ENCODE measurements at places on chromosomes 7 and 10.

- DNase-seq: no peak
Observed at GRCh38 chr10:4059471-4060138, 274.6 kb upstream of the KLF6 start.

DNA sequence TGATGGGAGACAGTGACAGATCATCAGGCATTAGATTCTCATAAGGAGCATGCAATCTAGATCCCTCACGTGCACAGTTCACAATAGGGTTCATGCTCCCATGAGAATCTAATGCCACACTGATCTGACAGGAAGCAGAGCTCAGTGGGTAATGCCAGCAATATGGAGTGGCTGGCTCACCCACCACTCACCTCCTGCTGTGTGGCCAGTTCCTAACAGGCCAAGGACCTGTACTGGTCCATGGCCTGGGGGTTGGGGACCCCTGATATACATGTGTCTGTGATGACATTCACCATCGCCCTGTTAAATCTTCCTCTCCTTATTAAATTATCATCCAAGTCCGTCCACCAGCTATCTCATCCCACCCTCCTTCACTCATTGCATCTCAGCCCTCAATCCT is 118.4 kb downstream of the TEX36 start:
- no peak for DNase-seq

DNA sequence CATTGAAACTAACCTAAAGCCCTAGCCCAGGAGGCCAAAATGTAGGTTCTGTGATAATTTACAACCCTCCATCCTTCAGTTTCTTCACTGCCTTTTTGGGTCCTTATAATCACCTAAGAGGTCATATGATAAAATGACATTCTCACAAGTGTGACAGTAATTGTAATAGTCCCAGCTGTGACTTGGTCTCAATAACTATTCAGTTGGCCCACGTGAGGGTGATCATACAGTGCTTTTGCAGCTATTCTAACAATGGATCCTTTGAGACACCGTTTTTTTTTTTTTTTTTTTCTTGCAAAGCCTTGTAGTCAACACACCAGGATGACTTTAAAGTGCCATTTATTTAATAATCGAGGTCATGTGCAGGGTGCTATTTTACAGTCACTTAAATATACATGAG is 760.0 kb downstream of the PHTF2 start:
- no peak for DNase-seq

- no peak for DNase-seq
Observed at GRCh38 chr7:110801502-110801901, 289.4 kb upstream of the LRRN3 start.

DNA sequence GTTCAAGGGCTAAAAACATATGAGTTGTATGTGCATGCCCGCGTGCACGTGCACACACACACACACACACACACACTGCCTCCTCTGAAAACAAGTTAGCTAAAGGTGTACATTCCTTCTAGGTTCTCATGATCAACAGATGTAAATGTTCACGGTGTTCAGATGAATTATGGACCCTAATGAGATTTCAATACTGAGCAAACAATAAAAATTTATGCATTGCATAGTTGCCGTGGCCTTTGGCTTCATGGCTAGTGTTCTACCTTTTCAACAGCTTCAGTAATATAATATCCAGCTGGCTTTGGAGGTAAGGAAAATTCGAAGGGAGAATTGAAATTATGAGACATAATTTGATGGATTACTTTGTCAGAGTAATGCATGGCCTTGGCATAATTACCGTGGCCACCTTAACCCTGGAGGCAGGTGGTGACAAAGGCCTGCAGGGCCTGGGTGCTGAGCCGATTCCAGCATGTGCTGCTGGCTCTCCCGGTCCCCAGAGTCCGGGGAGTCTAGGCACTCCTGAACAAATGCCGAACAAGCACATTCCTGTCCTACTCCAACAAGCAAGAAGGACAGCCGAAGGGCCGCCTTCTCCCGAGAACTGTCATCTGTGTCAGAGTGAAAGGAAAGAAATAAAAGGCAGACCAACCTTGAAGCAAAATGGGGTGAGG is 166.6 kb upstream of the TCF7L2 start:
- DNase-seq: no peak

- DNase-seq: no peak
Observed at GRCh38 chr10:88477343-88478085, 105.6 kb downstream of the RNLS start.

GRCh38 chr10:83045731-83046130 is 1093.6 kb upstream of the GHITM start:
- DNase-seq: no peak

GRCh38 chr7:96792115-96792514 is 82.5 kb upstream of the SEM1 start:
- DNase-seq: no peak

- no peak for DNase-seq
Observed at GRCh38 chr10:59375990-59376389, 13.6 kb upstream of the FAM13C start.

- no peak for DNase-seq
Observed at GRCh38 chr7:155944901-155945300, 132.6 kb upstream of the SHH start.

- DNase-seq: no peak
Observed at GRCh38 chr7:134767520-134768168, 11.8 kb upstream of the CALD1 start.

- no peak for DNase-seq
Observed at GRCh38 chr7:123944395-123944794, 19.4 kb downstream of the SPAM1 start.

DNA sequence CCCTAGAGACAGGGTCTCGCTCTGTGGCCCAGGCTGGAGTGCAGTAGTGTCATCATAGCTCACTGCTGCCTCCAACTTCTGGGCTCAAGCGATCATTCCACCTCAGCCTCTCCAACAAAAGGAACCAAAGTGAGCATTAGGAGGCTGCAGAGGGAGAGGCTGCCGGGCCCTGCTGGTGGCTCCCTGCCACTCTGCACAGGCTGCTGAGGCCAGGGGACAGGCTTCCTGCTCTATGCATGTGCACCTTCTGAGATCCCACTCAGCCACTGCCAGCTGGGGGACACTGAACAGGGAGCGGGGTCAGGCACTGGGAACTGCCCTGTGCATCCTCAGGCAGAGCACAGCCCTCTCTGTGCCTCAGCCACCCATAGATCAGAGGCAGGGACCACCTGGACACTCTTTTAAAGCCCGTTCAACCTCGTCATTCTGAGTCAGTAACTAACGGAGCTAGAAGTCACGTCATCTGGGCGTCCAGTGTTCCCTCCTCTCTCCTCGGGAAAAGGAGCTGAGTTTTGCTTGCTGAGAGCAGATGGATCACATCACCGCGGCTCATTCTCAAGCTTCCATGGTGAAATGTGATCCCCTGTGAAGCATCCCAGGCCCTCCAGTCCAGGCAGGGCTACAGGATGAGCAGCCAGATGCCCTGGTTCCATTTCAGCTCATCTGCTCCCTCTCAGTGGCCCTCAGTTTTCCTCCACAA is 109.6 kb downstream of the MYL10 start:
- DNase-seq: no peak

DNA sequence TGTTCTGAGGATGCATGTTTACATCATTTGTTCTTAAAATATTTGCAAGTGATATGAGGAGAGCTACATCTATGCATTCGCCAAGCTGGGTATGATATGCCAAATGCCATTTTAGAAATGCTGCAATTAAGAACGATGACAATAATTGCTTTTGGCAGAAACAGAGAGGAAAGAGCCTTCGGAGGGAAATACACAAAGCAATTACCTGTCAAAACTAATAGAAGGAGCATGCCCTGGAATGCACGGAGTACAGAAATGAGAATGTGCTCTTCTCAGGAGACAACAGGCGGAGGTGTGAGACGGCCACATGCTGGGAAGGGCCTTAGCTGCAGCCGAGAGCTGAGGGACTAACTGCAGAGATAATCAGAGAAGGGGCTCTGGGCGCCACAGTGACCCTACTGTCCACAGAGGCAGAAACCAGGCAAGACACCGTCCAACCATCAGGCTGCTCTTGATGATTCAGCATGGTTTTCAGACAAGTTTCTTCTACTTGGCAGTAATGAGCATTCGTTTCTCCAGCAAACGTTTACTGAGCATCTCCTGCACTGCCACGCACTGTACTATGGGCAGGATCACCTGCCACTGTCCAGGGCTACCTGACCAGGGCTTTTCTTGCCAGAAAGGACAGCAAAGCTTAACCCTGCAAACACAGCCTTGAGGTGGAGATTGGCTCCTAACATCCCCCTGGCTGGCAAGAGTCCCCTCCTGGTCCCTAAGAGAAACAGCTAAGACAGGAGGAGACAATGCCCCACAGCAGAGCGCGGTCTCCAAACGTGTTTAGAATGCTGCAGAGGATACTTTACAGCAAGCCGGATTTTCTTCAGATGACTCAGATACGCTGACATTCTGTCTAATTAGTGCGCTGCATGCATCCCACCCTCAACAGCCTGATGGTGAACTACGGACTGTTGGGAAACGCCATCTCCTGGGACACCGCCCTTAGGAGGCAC is 18.1 kb downstream of the VIPR2 start:
- no peak for DNase-seq

DNA sequence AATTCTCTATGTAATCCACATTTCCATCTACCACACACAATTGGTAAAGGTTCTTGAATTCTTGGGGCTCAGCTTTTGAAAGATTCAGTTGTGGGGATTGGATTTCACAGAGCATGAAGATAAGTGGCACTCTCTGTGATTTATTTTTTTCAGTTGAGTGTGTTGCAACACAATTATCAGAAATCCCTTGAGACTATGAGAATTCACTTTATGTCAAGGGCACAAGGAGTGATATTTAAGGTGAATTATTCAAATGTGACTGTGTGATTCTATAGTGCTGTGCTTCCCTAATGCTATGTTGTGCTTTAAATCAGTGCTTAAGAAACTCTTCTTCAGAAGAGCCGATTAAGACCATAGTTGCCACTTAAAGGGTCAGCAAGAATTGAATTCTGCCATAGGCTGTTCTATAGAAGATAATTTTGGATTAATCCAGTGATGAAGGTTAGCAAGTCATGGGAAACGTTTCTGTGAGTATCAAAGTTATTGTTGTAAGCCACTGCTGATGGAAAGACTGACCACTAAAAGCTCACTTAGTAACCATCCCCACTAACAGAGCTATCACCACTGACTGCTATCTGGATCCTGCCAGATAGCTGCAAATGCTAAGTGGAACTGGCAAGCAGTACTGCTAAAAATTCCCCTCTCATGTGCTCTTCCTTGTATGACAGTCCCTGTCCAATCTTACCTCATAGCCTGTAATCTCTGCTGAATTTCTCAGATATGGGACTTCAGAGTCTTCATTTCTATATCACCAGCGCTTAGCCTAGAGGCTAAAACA is 134.0 kb upstream of the SEMA3D start:
- no peak for DNase-seq

- DNase-seq: no peak
Observed at GRCh38 chr10:62063795-62064472, 162.4 kb downstream of the ARID5B start.

- DNase-seq: no peak
Observed at GRCh38 chr7:36047091-36047658, 105.9 kb upstream of the EEPD1 start.

DNA sequence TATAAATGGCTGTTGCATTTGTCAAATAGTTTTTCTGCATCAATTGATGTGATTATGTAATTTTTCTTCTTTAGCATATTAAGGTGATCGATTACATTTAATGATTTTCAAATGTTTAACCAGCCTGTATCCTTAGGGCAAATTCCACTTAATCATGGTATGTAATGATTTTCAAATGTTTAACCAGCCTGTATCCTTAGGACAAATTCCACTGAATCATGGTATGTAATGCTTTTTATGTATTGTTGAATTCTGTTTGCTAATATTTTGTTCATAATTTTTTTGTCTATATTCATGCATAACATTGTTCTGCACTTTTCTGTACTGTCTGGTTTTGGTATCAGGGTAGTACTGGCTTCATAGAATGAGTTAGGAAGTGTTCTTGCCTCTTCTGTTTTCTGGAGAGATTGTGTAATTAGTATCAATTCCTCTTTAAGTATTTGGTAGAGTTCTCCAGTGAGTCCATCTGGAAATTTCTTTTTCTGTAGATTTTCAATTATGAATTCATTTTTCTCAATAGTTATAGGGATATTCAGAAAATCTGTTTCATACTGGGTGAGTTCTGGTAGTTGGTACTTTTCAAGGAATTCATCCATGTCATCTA is 393.2 kb upstream of the FOXK1 start:
- no peak for DNase-seq

DNA sequence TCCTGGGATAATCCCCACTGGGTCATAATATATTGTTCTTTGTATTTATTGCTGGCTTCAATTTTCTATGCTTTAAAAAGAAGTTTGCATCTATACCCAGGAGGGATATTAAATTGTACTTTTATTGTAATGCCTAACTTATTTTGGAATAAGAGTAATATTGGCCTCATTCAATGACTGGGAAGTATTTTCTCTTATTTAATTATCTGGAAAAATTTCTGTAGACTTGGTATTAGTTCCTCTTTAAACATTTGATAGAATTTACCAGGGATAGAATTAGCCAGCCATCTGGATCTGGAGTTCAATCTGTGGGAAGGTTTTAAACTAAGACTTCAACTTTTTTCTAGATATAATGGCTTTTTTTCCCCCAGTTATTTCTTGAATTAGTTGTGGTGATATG is 115.2 kb upstream of the ZNF32 start:
- no peak for DNase-seq

DNA sequence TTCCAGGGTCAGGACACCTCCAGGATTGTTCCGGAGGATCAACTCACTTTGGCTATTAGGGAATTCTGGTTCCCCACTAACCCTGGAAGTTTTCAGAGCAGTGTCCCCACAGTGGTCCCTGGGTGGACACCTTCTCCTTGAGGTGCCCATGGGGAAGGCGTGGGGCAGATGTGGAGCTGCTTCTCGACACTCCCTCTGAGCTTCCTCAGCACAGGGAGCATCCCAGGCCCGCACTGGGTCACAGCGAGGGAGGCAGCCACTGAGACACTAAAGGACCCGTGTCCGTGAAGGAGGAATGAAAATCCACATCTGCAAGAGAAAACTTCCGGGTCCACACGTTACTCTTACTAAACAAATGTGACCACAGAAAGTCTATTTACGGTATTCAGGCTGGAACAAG is 48.2 kb upstream of the MNX1 start:
- DNase-seq: no peak

- DNase-seq: no peak
Observed at GRCh38 chr10:101557541-101557940, 30.5 kb downstream of the POLL start.
